ENCODE measurements at places on chromosomes 3 and 15.

DNA sequence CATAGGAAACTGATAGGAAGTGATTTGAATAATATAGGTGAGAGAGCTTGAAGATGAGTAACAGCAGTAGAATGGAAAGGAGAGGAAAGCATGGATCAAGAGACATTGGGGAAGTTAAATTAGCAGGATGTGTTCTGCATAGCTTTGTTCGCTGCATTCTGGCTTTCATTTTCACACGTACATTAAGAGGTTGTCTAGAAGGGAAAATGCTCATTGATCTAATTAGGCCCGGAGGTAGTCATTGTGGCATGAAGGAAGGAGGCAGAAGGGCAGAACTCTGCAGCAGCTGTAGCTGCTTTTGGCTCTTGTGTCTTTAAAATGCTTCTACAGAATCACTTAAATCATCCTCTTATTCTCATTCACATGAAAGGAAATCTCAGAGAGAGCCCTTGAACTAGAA lies 40.3 kb downstream of the KCNAB1 start:
- DNase-seq, result peak; percentile 10

GRCh38 chr3:195107593-195107992 lies 163.4 kb downstream of the XXYLT1 start:
- DNase-seq, result no peak

- peak; percentile 7 for DNase-seq
Observed at GRCh38 chr3:183178833-183179549, 16.5 kb upstream of the LAMP3 start.

- DNase-seq, result no peak
Observed at GRCh38 chr3:2554656-2555055, 456.0 kb downstream of the CNTN4 start.

DNA sequence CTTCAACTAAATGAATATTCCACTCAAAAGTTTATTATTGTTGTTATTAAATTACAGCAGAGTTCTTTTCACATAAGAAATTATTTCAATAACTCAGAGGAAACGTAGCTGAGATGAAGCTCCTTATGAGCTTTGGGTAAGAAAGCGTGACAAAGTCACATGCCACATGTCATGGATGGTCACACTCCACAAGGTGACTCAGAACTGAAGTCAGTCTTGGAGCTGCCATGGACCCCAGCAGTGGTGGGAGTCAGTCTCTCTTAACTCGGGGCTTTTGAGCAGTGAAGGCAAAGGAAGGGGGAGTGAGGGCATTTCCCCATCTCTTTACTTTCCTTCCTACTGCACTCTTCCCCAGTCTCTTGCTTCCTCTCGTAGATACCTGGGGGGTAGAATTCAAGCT lies 87.5 kb upstream of the FAM3D start:
- DNase-seq, result no peak

GRCh38 chr15:90087454-90088154 lies 14.7 kb downstream of the IDH2 start:
- no peak for DNase-seq

DNA sequence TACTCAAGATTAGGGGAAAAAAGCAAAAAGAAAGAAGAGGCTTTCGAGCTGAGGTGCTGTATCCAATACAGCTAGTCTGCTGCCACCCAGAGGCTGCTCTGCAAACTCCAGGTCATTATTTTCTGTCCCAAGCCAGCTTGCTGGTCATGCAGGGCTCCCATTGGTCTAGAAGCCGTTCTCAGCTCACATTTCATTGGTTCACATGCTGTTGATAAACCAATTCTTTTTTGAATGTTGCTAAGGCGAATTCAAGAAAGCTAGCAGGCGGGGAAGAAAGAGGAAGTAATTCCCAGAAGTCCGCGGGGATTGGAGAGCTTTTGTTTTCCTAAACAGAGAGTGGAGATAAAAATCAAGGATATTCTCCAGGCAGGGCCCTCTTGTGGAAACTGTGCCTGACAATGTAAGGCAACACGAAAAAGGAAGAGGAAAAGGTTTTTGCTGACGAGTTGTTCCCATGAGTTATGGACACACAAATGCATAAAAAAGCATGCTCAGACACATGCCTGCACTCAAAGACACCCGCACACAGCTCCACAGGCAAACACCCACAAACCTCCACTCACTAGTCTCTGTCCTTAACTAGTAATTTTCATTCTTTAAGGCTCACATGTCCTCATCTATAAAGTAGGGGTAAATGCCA lies 33.4 kb downstream of the FSTL1 start:
- peak; percentile 88 for DNase-seq

- no peak for DNase-seq
Observed at GRCh38 chr3:111762537-111762936, 96.5 kb upstream of the PHLDB2 start.

DNA sequence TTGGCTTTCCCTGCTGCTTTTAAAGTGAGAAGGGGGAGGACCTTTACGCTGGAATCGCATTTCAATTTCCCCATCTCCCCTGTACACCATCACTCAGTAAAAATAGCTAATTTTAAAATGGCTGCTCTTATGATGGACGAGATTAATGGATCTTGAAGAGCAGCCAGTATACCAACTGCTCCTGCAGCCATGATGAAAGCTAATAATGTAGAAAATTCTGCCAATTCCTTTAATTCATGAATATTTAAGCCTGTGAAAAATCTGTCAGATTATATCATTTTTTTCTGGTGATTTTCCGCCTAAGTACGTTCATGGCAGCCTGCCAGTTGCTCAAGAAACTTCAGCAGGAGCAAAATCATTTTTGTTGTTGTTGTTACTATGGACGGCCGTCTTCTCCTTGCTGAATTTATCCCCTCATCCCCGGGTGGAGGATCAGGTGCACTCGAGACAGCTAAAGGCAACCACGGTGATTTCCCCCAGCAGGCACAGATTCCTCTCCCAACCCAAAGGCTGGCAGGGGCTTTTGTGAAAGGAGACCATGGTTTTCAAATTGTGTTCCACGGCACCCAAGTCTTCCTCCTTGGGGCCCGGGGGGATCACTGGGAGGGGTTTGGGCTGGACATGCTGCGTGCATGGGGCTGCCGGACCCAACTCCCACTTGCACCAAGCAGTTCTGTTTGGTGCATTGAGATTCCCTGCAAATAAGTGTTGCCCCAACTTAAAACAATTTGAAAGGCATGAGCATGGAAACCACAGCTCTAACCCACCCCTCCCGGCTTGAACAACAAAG lies 289.6 kb downstream of the UACA start:
- no peak for DNase-seq

- no peak for DNase-seq
Observed at GRCh38 chr3:13484851-13485590, 4.9 kb downstream of the HDAC11 start.

- no peak for DNase-seq
Observed at GRCh38 chr3:29430558-29430971, 149.7 kb downstream of the RBMS3 start.

DNA sequence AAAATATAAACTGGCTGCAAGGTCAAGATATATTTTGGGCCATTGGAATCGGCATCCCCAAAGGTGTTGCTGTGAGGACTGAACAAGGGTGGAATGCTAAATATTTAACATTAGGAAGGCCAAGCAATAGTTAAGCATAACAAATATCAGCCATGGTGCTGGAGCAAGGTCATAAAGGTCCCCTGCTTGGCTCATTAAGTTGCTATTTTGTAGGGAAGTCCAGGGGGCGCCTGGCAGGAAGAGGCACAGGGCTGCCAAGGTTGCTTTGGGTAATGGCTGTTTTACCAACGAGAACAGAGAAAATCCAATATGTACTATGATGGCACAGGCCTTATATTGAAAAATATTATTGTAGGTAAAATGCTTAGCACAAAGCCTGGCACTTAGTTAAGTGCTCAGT lies 62.2 kb downstream of the SLC15A2 start:
- DNase-seq, result no peak

- no peak for DNase-seq
Observed at GRCh38 chr15:66461917-66462316, 35.6 kb downstream of the SNAPC5 start.

DNA sequence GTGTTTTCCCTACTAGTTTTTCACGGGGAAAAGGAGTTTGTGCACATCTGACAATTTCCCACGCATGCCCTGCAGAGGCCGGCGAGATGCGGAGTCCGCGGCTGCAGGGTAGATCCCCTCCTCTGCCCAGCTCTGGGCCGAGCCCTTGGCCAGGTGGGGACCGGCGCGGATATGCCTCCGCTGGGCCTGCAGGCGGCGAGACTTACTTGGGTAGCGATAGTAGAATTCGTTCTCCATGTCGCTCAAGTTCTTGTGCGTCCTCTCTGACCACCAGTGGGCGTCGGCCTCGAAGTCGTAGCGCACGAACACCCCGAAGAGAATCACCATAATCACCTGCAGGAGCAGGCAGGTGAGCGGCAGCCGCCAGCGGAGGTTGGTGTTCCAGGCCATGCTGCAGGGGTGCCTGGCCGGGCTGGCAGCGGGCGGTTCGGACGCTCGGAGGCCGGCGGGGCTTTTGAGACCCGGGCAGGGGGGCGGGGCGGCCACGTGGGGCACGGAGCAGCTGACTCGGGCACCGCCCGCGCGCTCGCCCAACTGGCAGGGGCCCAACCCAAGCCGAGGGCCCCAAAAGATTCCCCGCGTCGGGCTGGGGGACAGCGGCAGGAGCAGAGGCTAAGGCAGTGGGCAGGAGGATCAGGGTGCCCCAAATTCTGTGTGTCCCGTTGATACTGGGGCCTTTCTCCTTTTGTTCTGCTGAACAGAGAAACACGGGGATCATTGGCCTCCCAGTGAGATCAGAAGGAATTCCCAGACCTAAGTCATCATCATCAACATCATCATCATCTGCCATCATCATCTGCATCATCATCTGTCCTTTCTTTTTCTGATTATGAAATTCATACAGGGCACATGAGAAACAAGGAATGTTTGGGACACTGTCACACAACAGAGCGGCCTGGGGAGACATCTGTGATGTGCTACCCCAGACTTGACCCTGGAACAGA lies at the start of gene RHCG:
Gene RHCG (minus strand): TSS at position 429 of the 944 bp plus-strand sequence. CDS start 39 bp downstream, at position 390.
- no peak for DNase-seq

DNA sequence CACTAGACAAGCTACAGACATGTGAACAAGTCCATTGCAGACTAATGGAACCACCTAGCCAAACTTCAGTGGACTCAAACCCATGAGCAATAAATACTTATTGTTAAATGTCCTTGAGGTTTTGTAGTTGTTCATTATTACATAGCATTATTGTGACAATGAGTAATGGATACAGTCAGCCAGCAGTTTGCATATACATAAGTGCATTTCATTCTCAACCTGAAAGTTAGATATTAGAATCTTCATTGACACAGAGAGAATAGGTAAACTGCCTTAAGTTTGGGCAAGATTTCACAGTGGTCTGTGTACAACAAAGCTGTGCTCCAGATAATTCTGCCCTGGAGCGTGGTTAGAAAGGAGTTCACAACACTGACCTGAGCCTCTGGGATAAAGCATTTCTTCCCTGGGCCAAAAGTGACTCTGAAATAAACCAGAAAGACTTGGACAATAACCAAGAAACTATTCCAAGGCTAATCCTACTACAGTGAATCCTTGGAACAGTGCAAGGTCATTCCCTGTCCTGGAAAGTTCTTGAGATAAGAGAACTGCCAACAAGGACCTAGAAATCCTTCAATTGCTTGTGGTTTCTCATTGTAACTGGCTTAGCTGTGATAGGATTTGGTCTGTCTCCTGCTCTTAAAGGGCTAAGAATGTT lies 225.5 kb upstream of the STT3B start:
- no peak for DNase-seq

DNA sequence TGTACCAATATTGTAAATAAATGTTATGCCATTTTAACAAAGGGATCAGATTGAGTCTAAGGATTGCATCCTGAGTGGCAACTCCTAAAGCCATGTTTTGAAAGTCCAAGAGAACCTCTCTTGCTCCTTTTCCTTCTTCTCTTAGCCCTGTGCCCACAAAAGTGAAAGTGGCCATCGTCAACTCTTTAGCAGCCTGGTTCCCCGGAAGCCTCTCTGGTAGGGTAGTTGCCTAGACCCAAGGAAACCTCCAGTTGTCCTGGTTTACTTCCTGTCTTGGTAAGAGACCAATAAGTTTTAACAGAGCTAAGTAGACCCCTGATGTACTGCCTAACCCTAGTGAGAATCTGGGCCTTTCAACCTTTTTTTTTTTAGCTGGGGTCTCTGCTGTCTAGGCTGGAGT lies 10.2 kb upstream of the ITPKA start:
- peak; percentile 40 for DNase-seq

GRCh38 chr3:132001999-132002398 lies 32.8 kb downstream of the CPNE4 start:
- no peak for DNase-seq

DNA sequence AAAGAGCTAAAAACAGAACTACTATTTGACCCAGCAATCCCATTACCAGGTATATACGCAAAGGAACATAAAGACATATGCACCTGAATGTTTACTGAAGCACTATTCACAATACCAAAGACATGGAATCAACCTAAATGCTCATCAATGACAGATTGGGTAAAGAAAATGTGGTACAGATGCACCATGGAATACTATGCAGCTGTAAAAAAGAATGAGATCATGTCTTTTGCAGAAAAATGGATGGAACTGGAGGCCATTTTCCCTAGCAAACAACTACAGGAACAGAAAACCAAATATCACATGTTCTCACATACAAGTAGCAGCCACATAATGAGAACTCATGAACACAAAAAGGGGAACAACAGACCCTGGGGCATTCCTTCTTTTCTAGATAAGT lies 208.9 kb upstream of the LRRFIP2 start:
- no peak for DNase-seq

- DNase-seq, result no peak
Observed at GRCh38 chr15:83210619-83211018, 3.0 kb upstream of the HDGFL3 start.

GRCh38 chr3:6679510-6679909 lies 181.4 kb upstream of the GRM7 start:
- DNase-seq, result no peak

GRCh38 chr3:189841473-189842205 lies 210.4 kb downstream of the TP63 start:
- DNase-seq, result no peak

DNA sequence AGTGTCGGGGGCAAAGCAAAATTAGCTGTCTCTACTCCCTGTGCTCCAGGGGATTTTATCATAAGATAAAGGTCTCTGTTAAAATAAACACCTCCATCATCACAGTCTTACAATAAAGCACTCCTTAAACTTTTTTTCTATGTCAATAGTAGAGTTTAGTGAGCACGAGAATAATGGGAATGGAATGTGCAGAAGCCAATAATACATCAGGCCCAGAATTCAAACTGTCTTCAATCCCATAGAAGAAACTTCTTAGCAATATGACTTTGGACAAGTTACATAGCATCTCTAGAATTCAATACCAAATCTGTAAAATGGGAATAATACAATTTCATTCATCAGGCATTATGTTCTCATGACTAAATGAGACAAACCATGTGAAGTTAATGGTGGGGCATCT lies 49.0 kb upstream of the EPHA3 start:
- DNase-seq, result no peak

GRCh38 chr15:85274315-85275050 lies 105.9 kb upstream of the AKAP13 start:
- no peak for DNase-seq

DNA sequence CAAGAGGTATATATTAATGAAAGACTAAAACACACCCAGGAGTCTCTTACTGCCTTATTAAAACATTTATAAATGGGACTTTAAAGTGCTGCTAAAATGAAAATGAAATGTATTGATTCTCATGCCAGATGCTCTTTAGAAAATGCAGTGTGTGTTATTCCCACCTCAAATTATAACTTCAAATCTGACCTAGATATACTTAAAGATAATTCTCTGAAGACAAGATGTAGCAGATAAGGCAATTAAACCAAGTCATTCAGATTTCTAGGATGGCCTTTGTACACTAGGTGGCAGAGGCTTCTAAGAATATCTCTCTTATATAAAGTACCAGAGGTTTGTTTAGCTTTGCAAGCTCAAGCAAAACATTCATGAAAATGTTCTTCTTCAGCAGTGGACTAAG lies 26.9 kb upstream of the GOLGA8B start:
- no peak for DNase-seq

- no peak for DNase-seq
Observed at GRCh38 chr3:141349711-141350110, 18.6 kb upstream of the ZBTB38 start.

GRCh38 chr3:36677331-36678007 lies 86.9 kb downstream of the DCLK3 start:
- no peak for DNase-seq
